HCT116 (cell line): ENCODE measurements at places on chromosomes 13 and 19. TPM values are rescaled to one million over a fixed set of nuclear protein-coding genes. Genes with fewer than 3 reads are reported as not detected.
A peak's percentile ranks its signal among the peaks of the same experiment; 100 is the strongest.

Gene PTPRH
- total RNA-seq, result 15.9 TPM

Gene GPR4
- total RNA-seq, result 0.10 TPM

Gene SNRPD2
- 927 TPM for total RNA-seq

Gene NHLRC3
- total RNA-seq, result 7.2 TPM

Gene ZNF615
- 1.6 TPM for total RNA-seq

Gene HPN
- total RNA-seq, result 0.32 TPM

Gene ZNF211
- total RNA-seq, result 6.7 TPM

Gene ZNF460
- total RNA-seq, result 43.1 TPM

Gene FGF22
- 1.5 TPM for total RNA-seq

Gene HIF3A
- total RNA-seq, result 0.98 TPM

Gene PHLDB3
- 15.5 TPM for total RNA-seq

DNA sequence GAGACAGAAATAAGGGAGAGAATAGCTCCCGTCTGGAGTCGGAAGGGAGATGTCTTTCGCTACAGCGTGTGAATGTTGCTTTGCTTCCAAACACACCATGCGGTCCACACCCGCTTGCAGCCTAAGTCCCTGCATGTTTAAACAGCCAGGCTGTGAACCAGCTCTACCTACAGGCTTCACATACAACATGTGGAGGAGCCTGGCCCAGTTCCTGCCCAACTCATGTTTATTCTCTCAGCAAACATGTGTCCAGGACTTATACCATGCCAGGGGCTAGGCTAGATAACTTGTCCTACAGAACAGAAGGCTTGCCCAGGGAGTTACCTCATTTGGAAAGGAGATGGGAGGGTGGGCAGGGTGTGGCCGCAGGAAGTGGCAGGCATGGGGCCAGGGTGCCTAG lies 181.5 kb downstream of the FOXO1 start:
- no peak overlapping the region for H3K27ac ChIP-seq
- no peak for DNase-seq
- H3K36me3 ChIP-seq, result no peaks in the 10 kb centered on the region
- H3K4me3 ChIP-seq, result no peak overlapping the region

GRCh38 chr13:113793718-113794085 lies 34.7 kb downstream of the TMEM255B start:
- no peak overlapping the region for H3K27ac ChIP-seq
- DNase-seq, result no peak
- no peaks in the 10 kb centered on the region for H3K27me3 ChIP-seq
- no peak overlapping the region for H3K4me3 ChIP-seq
- H3K36me3 ChIP-seq, result no peaks in the 10 kb centered on the region
- H3K4me1 ChIP-seq, result no peaks in the 10 kb centered on the region

DNA sequence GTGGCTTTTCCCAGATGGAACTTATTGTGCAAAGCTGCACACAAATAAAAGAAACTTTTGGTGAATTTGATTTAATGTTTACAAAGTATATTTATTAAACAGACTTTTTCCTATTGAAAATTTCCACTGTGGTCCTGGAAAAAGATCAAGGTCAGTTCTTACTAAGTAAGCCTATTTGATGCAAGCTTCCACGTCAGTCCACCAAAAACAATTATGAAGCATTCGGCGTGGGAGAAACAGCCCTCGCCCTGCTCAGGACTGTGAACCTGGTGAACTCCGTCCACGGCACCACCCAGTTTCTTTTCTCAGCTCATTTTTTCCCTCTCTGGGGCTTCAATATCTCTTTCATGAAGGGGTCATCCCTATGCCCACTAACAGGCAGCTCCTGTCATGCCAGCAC lies 149.8 kb downstream of the EFNB2 start:
- no peaks in the 10 kb centered on the region for H3K27me3 ChIP-seq
- H3K27ac ChIP-seq, result no peak overlapping the region
- DNase-seq, result no peak
- H3K4me1 ChIP-seq, result no peaks in the 10 kb centered on the region

DNA sequence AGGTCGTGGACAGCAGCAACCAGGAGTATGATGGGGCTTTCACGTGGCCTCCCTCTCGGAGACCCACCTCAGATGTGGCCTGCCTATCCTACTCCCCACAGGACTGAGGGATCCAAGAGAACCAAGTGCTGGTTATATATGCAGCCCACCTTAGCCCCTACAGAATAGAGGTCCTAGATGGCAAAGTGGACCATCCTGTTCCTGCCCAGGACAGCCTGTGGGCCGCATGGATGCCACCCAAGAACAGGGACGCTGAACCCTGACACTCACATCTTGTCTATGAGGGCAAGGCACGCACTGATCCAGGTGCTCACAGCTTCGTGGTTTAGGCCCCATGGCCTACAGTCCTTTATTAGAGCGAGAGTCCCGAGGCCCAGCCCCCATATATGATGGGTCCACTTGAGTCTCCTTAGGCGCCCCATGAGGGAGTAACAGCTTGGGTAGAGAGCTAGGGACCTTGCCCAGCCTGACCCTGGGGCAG lies 1.5 kb upstream of the SLC27A5 start:
- peaks cover 10% of the 10 kb centered on the region for H3K4me1 ChIP-seq
- peak overlapping the region; percentile 37; the same call in 1 of the 2 replicates for H3K4me3 ChIP-seq
- H3K27me3 ChIP-seq, result no peaks in the 10 kb centered on the region
- H3K36me3 ChIP-seq, result peaks cover 17% of the 10 kb centered on the region

GRCh38 chr13:114100446-114101357 lies 31.7 kb downstream of the RASA3 start:
- no peak for DNase-seq
- H3K36me3 ChIP-seq, result no peaks in the 10 kb centered on the region
- peak overlapping the region; percentile 29; the same call in 1 of the 2 replicates for H3K27ac ChIP-seq
- peaks cover 13% of the 10 kb centered on the region for H3K4me1 ChIP-seq
- H3K4me3 ChIP-seq, result no peak overlapping the region

GRCh38 chr13:38671980-38672379 lies 14.9 kb upstream of the FREM2 start:
- no peak overlapping the region for H3K27ac ChIP-seq
- H3K36me3 ChIP-seq, result no peaks in the 10 kb centered on the region; the same call in 1 of the 2 replicates
- H3K4me1 ChIP-seq, result no peaks in the 10 kb centered on the region
- no peak for DNase-seq
- H3K4me3 ChIP-seq, result no peak overlapping the region

- H3K27ac ChIP-seq, result no peak overlapping the region
- DNase-seq, result no peak
- H3K36me3 ChIP-seq, result no peaks in the 10 kb centered on the region
- no peak overlapping the region for H3K4me3 ChIP-seq
- H3K27me3 ChIP-seq, result no peaks in the 10 kb centered on the region
- no peaks in the 10 kb centered on the region for H3K4me1 ChIP-seq
These were observed 294.8 kb downstream of the TSHZ3 start for GRCh38 chr19:31054430-31054829.

GRCh38 chr13:82797876-82798275 lies 1084.4 kb downstream of the SLITRK1 start:
- no peak for DNase-seq
- H3K4me3 ChIP-seq, result no peak overlapping the region
- H3K36me3 ChIP-seq, result no peaks in the 10 kb centered on the region
- H3K27ac ChIP-seq, result no peak overlapping the region
- H3K4me1 ChIP-seq, result no peaks in the 10 kb centered on the region

- H3K4me3 ChIP-seq, result no peak overlapping the region
- no peaks in the 10 kb centered on the region for H3K36me3 ChIP-seq
- peaks cover 5% of the 10 kb centered on the region; the same call in 1 of the 2 replicates for H3K4me1 ChIP-seq
- no peak for DNase-seq
- no peaks in the 10 kb centered on the region for H3K27me3 ChIP-seq
These were observed 49.9 kb upstream of the UBAC2 start for GRCh38 chr13:99150575-99151361.

- no peaks in the 10 kb centered on the region for H3K36me3 ChIP-seq
- H3K4me3 ChIP-seq, result no peak overlapping the region
- DNase-seq, result no peak
- no peaks in the 10 kb centered on the region for H3K27me3 ChIP-seq
- no peak overlapping the region for H3K27ac ChIP-seq
- H3K4me1 ChIP-seq, result peaks cover 8% of the 10 kb centered on the region; the same call in 1 of the 2 replicates
These were observed 77.1 kb downstream of the FNDC3A start for GRCh38 chr13:49052813-49053212.

GRCh38 chr19:13022859-13023636 lies 27.8 kb downstream of the NFIX start:
- H3K36me3 ChIP-seq, result peaks cover 5% of the 10 kb centered on the region; the same call in 1 of the 2 replicates
- peaks cover 5% of the 10 kb centered on the region; the same call in 1 of the 2 replicates for H3K4me1 ChIP-seq
- H3K27ac ChIP-seq, result no peak overlapping the region

DNA sequence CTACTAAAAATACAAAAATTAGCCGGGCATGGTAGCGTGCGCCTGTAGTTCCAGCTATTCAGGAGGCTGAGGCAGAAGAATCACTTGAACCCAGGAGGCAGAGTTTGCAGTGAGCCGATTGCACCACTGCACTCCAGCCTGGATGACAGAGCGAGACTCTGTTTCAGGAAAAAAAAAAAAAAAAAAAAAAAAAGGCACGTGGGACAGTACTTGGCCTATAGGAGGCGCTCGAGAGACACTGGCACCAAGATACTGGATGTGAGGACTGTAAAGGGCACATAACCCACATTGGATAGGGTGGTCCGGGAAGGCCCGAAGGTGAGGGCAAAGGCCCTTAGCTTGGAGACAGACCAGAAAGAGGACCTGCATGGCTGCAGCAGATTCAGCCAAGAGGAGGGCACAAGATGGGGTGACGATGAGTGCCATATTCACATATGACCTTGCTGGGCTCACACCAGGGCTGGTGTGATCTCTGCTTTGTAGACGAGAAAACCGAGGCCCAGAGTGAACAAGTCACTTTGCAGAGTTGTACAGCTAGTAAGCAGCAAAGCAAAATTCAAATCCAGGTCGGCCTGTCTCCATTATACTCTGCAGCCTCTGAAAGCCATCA lies 89.4 kb downstream of the DPF1 start:
- no peak overlapping the region for H3K27ac ChIP-seq
- no peaks in the 10 kb centered on the region for H3K27me3 ChIP-seq
- no peak overlapping the region for H3K4me3 ChIP-seq
- DNase-seq, result no peak
- H3K4me1 ChIP-seq, result no peaks in the 10 kb centered on the region

- H3K4me3 ChIP-seq, result no peak overlapping the region
- no peak overlapping the region for H3K27ac ChIP-seq
- H3K27me3 ChIP-seq, result 0 out of 2 replicates have a peak, but pooled peaks cover 3% of the 10 kb centered on the region
- no peak for DNase-seq
These were observed 109.9 kb downstream of the RBM26 start for GRCh38 chr13:79295906-79296706.

DNA sequence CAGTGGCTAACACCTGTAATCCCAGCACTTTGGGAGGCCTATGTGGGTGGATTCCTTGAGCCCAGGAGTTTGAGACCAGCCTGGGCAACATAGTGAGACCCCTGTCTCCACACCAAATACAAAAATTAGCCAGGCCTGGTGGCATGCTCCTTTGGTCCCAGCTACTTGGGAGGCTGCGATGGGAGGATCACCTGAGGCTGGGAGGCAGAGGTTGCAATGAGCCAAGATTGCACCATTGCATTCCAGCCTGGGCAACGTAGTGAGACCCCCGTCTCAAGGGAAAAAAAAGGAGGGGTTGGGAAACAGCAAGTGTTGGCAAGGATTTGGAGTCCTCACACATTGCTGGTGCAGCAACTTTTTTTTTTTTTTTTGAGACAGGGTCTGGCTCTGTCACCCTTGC lies 19.2 kb downstream of the SPTBN4 start:
- no peaks in the 10 kb centered on the region for H3K27me3 ChIP-seq
- peaks cover 13% of the 10 kb centered on the region for H3K4me1 ChIP-seq
- H3K36me3 ChIP-seq, result no peaks in the 10 kb centered on the region

DNA sequence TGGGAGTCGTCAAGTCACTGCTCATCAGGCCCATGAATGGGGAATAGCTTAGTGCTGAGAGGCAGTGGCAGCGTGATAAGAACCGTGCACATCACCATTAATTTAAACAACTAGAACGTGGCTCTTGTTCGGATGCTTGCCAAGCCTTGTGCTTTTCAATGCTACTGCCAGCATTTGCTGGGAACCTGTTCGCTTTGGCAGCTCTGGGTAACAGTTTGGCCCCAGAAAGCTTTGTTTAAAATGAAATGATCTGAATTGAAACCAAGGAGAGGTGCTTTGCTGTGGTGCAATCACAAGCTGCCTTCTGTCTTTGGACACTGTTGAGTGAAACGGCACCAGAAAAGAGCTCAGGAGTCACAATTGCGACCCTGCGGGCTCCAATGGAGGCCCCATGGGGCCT lies 53.5 kb upstream of the OLFM4 start:
- no peak overlapping the region for H3K27ac ChIP-seq
- no peaks in the 10 kb centered on the region for H3K36me3 ChIP-seq
- DNase-seq, result no peak
- H3K4me1 ChIP-seq, result no peaks in the 10 kb centered on the region
- H3K27me3 ChIP-seq, result 0 out of 2 replicates have a peak, but pooled peaks cover 7% of the 10 kb centered on the region

DNA sequence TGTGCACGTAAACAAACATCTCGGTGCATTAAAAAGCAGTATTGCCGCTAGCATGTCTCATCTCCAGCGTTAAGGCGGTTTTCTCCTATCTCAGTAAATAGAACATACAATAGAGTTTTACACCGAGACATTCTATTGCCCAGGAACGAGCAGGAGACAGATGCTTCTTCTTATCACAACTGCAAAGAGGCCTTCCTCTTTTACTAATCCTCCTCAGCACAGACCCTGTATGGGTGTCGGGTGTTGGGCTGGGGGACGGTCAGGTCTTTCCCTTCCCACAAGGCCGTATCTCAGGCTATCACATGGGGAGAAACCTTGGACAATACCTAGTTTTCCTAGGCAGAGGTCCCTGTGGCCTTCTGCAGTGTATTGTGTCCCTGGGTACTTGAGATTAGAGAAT lies 21.2 kb downstream of the ZNF233 start:
- no peaks in the 10 kb centered on the region for H3K36me3 ChIP-seq
- no peaks in the 10 kb centered on the region for H3K27me3 ChIP-seq
- no peak overlapping the region for H3K4me3 ChIP-seq

DNA sequence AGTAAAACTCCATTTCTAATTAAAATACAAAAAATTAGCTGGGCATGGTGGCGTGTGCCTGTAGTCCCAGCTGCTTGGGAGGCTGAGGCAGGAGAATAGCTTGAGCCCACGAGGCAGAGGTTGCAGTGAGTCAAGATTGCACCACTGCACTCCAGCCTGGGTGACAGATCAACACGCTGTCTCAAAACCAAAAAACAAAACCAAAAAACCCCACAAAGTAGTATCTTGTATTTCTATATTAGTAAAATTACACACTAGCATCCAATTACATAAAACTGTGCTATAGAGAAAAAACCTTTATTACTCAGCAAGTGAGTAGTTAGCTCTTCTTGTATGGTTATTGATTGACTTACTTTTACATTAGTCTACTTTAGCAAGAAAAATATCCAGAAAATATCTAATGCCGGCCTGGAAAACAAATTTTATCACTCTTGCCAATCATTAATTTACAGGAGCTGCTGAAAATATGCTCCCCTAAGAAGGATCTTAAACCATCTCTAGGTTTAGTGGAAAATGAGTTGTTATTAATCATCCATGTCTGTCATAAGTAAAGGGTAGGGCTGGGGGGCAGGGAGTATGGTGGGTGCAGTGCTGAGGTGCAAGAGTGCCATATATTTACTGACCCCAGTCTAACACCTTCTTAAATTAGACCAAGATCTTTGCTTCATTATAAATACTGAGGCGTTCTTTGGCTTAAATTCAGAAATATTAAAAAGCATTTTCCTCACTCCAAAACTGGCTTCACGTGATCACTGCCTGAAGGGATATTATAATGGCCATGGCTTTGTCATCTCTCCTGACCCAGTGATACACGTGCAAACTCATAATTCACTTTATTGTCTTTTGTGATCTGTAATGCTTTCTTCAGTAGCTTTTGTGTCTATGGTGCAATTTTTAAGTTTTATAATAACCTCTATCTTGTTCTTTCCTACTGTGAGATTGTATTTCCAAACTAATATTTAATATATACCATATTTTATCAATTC lies 44.1 kb downstream of the UBL3 start:
- H3K27ac ChIP-seq, result no peak overlapping the region
- DNase-seq, result no peak
- H3K4me3 ChIP-seq, result no peak overlapping the region
- no peaks in the 10 kb centered on the region for H3K4me1 ChIP-seq
- H3K27me3 ChIP-seq, result no peaks in the 10 kb centered on the region
